ENCODE measurements at places on chromosomes 7 and 10.
A peak's percentile ranks its signal among the peaks of the same experiment; 100 is the strongest.

- DNase-seq, result no peak
Observed at GRCh38 chr7:33814400-33814799, 90.9 kb upstream of the BMPER start.

- DNase-seq, result no peak
Observed at GRCh38 chr7:104993217-104993862, 20.7 kb upstream of the KMT2E start.

GRCh38 chr7:816751-817671 is 15.3 kb upstream of the SUN1 start:
- DNase-seq, result no peak

DNA sequence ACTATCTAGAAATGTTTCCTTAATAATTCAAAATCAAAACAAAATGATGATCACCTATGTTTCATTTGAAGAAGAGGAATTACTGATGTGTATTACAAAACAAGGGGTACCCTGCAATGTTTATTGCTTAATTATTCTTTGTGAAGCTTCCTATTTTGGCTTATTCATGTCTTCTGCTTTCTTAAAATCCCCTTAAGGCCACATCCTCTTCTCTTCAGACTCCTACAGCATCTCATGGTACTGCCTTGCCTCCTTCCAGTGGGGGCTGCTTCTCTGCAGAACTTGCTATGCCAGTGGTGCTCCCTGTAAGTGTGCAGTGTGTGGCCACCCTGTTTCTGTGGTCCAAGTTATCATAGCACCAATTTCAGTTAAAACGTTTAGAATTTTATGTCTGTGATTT is 35.0 kb downstream of the CCDC146 start:
- no peak for DNase-seq

DNA sequence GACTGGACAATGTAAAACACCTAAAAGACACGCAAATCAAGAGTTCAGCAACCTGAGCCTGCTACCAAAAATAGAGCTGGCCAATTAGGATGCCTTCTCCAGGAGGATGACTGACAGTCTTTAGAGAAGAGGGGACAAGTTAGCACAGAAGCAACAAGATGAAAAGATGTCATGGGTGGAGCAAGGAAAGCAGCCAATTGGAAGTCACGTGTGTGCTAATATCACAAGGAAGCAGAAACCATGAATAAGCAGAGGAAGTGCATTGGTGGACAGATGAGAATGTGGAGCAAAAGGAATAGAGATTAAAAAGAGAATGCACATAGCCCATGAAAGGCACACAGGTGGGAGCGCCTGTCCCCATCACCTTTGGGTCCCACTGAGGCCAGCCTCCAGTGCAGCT is 148.1 kb downstream of the SLC25A13 start:
- no peak for DNase-seq

GRCh38 chr7:116591202-116592040 is 66.6 kb downstream of the CAV1 start:
- DNase-seq, result no peak

GRCh38 chr10:80662429-80663261 is 124.9 kb downstream of the SH2D4B start:
- peak; percentile 88 for DNase-seq

DNA sequence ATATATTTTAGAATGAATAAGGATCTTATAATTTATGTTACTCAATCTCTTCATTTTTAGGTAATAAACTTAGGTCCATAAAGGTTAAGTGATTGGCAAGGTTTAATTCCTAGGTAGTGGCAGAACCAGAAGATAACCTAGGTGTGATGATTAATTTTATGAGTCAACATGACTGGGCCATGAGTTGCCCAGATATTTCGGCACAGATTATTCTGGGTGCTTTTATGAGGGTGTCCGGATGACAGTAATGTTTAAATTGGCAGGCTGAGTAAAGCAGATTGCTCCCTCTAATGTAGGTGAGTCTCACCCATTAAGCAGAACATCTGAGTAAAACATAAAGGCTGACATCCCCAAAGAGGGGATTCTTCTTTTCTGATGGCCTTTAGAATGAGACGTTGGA is 1349.3 kb upstream of the CELF2 start:
- no peak for DNase-seq

- no peak for DNase-seq
Observed at GRCh38 chr7:80921130-80921529, 2.3 kb upstream of the SEMA3C start.

DNA sequence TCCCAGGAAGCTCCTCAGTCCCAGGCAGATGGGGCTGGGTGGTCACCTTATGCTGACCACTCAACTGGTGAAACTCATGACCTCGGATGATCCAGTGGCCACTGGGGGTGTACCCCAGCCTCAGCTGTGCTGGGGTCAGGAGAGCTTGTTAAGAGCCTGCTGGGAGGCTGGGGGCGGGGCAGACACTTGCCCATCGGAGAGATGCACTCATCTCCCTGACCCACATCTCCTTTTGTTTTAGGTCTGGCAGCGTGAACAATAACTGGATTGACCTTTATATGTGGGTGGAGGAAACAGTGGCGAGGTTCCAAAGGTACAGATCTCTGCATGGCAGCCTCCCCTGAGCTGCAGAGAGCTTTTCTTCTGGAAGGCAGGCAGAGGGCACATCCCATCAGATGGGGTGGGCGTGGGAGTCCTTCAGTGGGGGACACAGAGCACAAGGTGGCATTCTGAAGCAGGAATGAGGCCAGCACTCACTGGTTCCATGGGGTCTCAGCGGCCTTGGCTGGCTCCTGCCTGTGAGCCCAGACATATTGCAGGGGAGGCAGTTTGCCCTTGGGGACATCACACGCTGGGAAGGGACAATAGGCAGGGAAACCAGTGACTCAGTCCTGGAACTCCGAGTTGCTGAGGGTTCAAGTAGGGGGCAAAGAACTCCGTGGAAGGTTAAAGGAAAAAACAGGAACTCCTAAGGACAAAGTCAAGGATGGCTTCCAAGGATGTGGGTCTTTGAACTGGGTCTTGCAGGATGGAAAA is 5.2 kb downstream of the ANTXRL start:
- DNase-seq, result peak; percentile 57

- DNase-seq, result no peak
Observed at GRCh38 chr7:75630549-75630948, 108.2 kb downstream of the HIP1 start.

- no peak for DNase-seq
Observed at GRCh38 chr7:99146979-99147378, 3.1 kb upstream of the SMURF1 start.

DNA sequence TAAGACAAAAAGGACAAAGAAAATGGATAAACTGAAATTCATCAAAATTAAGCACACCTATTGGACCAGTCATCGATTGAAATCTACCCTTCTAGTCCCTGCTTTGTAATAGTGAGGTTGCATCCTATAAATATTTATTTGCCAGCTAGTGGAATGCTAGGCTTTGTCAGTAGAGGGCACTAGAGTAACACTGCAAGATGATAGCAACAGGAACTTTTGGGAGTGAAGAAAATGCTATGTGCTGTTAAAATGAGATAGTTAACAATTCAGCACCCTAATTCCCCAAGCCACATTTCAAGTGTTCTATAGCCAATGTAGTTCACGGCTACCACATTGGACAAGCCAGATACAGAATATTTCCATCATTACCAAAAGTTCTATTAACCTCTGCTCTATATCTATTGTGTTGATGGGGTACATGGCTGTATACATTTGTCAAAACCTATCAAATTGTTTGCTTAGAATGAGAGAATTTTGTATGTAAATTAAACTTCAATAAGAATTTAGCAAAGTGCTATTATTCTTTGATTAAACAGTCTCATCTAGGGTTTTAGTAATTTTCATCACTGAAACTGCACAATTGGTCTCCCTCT is 69.8 kb downstream of the LSMEM1 start:
- DNase-seq, result no peak

GRCh38 chr10:72321248-72322029 is 33.3 kb downstream of the DNAJB12 start:
- DNase-seq, result no peak

GRCh38 chr7:35753761-35754603 is 46.9 kb upstream of the SEPTIN7 start:
- DNase-seq, result no peak

DNA sequence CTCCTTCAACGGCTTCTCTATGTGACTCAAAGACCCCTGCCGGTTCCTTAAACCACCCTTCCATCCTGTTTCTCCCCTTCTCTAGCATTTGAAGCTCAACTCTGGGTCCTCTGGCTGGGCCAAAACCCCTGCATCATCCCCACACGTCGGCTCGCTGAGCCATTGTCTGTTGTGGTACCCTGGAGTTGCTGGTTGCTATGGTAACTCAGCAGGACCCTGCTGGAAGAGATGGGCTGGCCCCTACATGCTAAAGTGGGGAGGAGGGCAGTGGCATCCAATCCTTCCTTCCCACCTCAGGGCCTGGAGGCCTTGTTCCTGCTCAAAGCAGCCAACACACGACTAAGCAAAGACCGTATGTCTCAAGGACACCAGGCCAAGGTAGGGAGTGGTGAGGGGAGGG is 452.5 kb downstream of the PLXNA4 start:
- no peak for DNase-seq

DNA sequence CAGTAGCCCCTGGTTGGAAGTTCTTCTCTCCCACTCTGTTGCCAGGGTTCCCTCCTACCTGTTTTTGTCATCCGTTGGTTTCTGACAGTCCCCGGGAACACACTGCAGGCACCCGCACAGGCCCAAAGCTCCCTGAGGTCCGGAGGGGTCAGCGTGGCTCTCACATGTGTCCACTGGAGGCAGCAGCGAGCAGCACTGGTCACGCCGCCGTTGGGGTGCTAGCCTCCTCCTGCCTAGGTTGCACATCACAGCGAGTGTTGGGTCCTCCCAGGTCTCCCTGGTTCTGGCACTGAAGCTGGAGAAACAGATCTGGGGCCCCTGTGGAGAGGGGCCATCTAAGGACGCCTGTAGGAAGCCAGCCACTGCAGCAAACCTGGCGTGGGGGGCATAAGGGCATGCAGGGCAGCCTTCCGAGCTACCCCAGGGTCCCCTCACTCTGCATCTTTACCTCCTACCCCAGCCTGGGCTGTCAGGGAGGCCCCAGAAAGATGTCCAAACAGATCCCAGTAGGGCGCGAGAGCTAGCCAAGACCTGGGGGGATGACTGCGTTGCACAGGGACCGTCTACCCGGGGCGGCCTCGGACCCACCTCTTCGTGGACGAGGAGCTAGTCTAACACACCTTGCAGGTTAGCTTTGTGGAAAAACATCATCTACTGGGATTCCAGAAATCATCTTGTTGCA is 28.9 kb downstream of the LRRC27 start:
- peak; percentile 79 for DNase-seq

DNA sequence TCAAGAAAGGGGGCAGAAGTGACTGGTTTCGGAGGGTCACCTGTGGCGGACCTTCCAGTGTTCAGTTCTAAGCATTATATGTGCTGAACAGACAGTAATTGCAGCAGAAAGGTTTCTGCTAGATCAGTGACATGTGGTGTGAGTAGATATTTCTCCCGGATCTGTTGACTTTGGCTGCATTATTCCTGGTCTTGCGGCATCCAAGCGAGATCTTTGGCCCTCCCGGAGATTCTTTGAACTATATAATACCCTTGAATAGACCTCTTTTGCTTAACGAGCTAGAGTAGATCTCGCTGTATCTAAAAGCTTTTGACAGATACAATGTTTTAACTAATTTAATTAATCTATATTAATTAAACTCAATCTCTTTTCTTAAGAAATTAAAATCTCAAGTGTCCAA is 99.8 kb downstream of the PTN start:
- DNase-seq, result no peak

GRCh38 chr7:75048435-75049379 is 24.9 kb downstream of the RCC1L start:
- DNase-seq, result no peak

GRCh38 chr10:122019414-122019975 is 30.5 kb downstream of the TACC2 start:
- no peak for DNase-seq

DNA sequence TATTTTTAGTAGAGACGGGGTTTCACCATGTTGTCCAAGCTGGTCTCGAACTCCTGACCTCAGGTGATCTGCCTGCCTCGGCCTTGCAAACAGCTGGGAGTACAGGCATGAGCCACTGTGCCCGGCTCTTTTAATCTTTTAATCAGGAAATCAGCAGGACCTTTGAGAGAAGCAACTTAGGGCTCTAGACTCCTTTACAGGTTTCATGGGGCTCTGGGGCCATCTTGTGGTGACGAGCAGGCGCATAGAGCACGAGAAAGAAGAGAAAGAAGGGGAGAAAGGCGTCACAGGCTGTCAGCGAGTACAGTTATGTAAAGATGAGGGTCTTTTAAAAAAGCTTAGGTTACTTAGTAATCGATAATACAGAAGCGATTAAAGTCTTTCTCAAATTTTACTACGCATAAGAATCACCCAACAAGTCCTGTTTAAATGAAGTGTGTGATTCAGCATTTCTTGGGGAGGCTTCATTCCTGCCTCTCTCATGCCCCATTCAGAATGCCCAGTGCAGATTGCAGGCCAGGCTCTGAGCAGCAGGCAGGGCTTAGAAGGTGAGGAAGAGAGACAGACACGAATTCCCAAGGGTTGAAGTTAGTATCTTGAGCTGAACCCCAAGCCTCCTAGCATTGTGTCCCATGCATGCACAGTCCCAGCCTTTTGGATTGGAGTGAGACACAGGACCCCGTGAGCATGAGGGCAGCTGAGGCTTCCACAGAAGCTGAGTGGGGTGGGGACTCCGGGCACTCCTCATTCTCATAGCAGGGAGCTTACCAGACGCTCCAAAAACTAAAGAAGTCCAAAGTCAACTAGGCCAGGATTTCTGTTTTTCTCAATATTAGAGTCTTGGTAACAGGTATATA is 23.6 kb upstream of the PFKP start:
- DNase-seq, result peak; percentile 80

GRCh38 chr10:114233482-114233881 is 5.6 kb upstream of the VWA2 start:
- DNase-seq, result no peak

GRCh38 chr7:4850262-4850795 is 11.5 kb downstream of the PAPOLB start:
- DNase-seq, result no peak

GRCh38 chr10:114026189-114027040 is 17.3 kb upstream of the ADRB1 start:
- DNase-seq, result peak; percentile 37

- no peak for DNase-seq
Observed at GRCh38 chr10:6146921-6147320, 55.8 kb upstream of the PFKFB3 start.

DNA sequence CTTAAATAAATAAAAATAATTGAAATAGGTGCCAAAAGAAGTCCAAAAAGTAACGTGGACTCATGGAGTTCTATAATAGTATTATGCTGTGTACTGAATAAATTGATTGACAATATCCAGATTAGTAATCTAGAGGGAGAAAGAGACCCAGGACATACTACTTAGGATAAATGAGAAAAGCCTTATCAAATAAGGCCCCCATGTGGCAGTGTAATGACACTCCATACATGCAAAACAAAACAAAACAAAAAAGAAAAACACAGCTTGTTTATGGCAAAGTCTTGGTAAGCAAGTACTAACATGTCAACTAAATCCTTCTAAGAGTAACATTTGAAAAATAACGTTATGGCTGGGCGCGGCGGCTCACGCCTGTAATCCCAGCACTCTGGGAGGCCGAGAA is 3.6 kb upstream of the RUNDC3B start:
- no peak for DNase-seq

GRCh38 chr7:77696643-77697534 is 630 bp downstream of the RSBN1L start:
- DNase-seq, result peak; percentile 77
